ENCODE measurements at places on chromosomes 7 and 10. TPM values are rescaled to one million over a fixed set of nuclear protein-coding genes. Genes with fewer than 3 reads are reported as not detected.
A peak's percentile ranks its signal among the peaks of the same experiment; 100 is the strongest.

ZNF655 gene
- 40.4 TPM for total RNA-seq

DNA sequence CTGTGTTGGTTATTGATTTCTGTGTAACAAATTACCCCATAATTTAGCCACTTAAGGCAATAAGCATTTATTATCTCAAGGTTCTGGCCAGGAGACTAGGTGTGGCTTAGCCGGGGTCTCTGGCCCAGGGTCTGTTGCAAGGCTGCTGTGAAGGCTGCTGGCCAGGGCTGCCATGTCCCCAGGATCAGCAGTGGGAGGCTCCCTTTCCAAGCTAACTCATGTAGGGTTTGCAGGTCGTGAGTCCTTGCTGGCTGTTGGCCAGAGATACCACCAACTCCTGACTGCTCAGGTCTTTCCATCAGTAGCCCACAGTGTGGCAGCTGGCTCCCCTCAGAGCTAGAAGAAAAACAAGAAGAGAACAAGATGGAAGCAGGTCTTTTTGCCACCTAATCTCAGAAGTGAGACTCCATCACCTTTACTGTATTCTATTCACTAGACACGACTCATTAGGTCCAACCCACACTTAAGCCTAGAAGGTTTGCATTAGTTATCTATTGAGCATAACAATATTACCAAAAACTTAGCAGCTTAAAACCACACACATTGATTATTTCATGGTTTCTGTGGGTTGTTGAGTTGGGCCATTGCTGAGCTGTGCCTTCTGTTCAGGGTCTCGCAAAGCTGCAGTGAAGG lies 185.6 kb downstream of the PFKFB3 start:
- H3K4me1 ChIP-seq, result no peaks in the 10 kb centered on the region
- no peaks in the 10 kb centered on the region for H3K27me3 ChIP-seq
- DNase-seq, result no peak
- H3K27ac ChIP-seq, result no peak overlapping the region
- H3K36me3 ChIP-seq, result peaks cover 38% of the 10 kb centered on the region
- H3K4me3 ChIP-seq, result no peak overlapping the region

- H3K36me3 ChIP-seq, result no peaks in the 10 kb centered on the region
- no peak overlapping the region for H3K4me3 ChIP-seq
- no peaks in the 10 kb centered on the region for H3K4me1 ChIP-seq
- DNase-seq, result no peak
These were observed 33.8 kb downstream of the HGF start for GRCh38 chr7:81736091-81736490.

DNA sequence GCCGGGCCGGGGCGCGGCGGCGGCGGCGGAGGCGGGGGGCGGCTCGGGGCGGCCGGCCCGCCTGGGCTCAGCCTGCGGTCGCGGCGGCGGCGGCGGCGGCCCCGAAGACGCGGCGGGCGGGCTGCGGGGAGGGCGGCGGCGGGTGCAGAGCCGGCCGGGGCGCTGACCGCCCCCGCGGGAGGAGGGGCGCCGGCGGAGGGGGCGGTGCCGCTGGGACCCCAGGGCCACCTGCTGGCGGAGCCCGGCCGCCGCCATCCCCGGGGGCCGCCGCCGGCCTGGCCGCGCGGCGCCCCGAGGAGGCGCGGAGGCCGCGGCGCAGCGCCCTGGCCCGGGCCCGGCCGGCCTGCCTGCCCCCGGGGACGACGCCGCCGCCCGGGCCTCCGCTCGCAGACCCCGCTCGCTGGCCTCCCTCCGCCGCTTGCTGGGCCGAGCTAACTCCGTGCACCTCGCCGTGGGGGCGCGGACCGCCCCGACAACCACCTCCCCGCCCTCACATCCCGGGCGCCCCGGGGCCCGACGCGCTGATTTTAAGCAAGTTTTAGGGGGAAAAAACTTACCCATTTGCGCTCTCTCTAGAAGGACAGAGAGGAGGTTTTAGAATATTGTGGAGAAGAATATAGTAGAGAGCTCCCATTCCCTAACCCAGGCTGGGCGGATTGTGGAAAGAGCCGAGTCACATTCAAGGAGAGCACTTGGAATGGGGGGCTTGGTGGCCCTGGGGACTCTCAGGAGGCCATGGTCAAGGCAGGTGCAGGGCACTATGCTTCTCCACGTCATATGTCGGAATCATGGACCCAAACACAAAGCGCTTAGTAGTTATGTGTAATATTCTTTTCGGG lies at the start of gene BEND7:
Gene BEND7 (minus strand): TSS at position 140 of the 839 bp plus-strand sequence. CDS start 481 bp downstream, outside the sequence.
- H3K4me1 ChIP-seq, result peaks cover 36% of the 10 kb centered on the region
- peak within 1 kb of the TSS; percentile 75 for H3K4me3 ChIP-seq
- peak; percentile 32 for DNase-seq
- peaks cover 39% of the 10 kb centered on the region for H3K27me3 ChIP-seq
- H3K27ac ChIP-seq, result no peak within 1 kb of the TSS

GRCh38 chr7:158494643-158495042 lies 93.0 kb downstream of the PTPRN2 start:
- no peaks in the 10 kb centered on the region for H3K36me3 ChIP-seq
- H3K27me3 ChIP-seq, result peaks cover 2% of the 10 kb centered on the region
- H3K4me3 ChIP-seq, result peak overlapping the region; percentile 63
- no peak overlapping the region for H3K27ac ChIP-seq

- H3K27me3 ChIP-seq, result no peaks in the 10 kb centered on the region
- H3K4me1 ChIP-seq, result no peaks in the 10 kb centered on the region
- no peak overlapping the region for H3K4me3 ChIP-seq
- no peak for DNase-seq
- no peak overlapping the region for H3K27ac ChIP-seq
These were observed 768.0 kb upstream of the PHF14 start for GRCh38 chr7:10205696-10206095.

GRCh38 chr10:78628976-78629375 lies 439.8 kb upstream of the ZMIZ1 start:
- no peaks in the 10 kb centered on the region for H3K36me3 ChIP-seq
- no peak overlapping the region for H3K27ac ChIP-seq
- DNase-seq, result no peak
- peaks cover 13% of the 10 kb centered on the region for H3K27me3 ChIP-seq
- H3K4me1 ChIP-seq, result peaks cover 6% of the 10 kb centered on the region

DNA sequence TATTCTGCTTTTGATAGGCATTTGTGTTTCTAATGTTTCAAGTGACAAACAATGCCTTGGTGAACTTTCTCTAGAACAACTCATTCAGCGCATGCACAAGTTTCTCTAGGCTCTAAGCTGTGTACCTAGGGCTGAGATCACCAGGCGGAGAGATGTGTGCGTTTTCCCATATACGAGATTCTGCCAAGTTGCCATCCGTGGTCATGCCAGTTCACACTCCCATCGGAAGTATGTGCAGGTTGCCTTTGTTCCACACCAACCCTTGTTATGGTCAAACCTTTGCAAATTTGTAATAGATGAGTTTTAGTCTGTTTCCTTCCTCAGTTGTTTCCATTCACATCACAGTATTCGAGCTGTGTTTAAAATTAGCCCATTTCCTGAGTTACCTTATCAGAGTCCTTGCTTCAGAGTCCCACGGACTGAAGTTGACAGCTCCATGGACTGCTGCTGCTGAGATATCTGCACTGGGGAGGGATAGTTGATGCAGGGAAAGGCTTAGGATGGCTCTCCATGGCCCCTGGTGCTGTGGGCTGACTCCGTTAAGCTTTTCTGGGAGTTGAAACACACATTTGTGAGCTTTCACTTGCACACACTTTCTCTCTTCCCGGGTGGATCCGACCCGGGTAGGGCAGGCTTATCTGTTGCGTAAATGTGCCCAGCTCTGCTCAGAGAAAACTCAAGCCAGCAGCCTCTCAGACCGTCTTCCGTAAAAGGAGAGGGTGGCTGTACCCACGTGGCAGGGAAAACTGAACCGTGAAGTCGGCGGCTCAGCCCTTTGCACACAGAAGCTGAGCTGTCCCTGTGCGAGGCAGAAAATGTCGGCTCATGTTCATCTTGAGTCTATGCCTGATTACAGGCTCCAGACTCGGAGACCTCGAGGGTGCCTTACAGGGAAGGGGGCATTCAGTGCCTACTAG lies 49.4 kb downstream of the HK1 start:
- H3K4me1 ChIP-seq, result peaks cover 98% of the 10 kb centered on the region
- H3K4me3 ChIP-seq, result peak overlapping the region; percentile 18
- H3K27me3 ChIP-seq, result no peaks in the 10 kb centered on the region
- peaks cover 4% of the 10 kb centered on the region for H3K36me3 ChIP-seq
- no peak for DNase-seq

Data from WTC11 (cell line).